Cortex of kidney (tissue), 1 donor: ENCODE measurements at places on chromosomes 3 and 15.

- no peak for DNase-seq
These were observed 120.9 kb downstream of the DTWD1 start for GRCh38 chr15:49741712-49742111.

GRCh38 chr3:161576311-161576710, 79.7 kb downstream of the OTOL1 start:
- no peak for DNase-seq

GRCh38 chr3:65595222-65596028, 443.3 kb downstream of the MAGI1 start:
- no peak for DNase-seq

DNA sequence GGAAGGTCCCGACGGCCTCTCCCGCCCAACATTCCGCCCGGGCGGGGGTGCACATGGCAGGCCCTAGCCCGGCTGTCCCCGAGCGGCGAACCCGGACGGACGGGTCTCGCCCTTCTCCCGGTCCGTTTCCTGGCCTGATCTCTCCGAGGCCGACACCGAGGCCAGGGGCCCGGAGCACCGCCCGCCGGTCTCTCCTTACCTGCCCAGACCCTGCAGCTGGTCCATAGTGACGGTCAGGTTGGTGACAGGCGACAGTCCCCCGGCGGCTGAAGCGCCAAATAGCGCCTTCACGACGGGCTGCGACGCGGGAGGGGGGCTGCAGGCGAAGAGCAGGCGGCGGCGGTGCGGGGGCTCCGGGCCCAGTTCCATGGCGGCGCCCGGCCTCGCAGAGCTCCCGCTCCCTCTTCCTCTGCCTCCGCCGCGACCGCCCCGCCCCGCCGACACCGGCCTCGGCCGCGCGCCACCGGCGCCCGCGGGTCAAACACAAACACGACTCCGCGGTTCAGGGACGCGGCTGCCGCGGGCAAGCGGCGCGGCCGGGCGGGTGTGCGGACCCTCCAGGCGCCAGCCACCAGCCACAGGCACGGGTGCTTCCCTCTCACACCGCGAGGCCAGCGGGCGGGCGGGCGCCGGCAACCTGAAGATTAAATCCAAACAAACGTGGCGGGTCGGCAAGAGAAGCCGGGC, 495 bp downstream of the CDC25A start:
- DNase-seq = no peak

GRCh38 chr3:177055605-177056571, 141.4 kb downstream of the TBL1XR1 start:
- no peak for DNase-seq

- DNase-seq = no peak
These were observed 21.9 kb upstream of the PLSCR2 start for GRCh38 chr3:146491303-146491702.

DNA sequence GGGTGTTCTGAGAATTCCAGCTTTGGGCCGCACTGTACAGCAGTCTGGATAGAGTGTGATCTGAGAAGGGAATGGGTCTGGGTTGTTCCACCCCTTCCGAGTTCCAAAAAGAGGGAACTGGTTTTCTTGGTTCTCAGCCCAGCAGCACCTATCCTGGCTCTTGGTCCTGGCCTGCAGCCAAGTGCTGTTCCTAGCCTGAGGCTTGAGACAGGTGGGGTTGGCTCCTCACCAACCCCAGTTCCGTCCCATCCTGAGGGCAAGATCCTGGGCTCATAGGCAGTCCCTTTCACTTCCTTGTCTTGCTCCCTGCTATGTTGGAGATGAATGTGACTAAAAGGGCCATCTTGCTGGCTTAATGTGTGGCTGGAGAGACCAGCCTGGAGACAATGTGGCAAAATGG, 15.2 kb downstream of the IVD start:
- no peak for DNase-seq

DNA sequence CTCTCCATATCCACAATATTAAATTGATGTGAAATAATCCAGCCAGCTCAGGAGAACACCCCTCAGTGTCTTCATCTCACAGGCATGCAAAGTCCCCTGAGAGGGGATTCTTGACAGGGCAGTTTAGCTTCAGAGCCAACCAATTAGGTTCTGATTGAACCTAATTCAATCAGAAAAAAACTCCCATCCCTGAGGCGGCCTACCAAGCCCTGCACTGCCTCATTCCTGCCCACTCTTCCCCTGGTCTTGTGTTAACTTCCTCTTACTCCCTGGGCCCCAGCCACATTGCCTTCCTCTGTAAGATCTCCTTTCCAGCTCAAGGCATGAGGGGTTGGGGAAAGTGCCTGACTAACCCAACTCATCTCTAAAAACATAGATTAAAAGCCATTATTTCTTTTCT, 46.1 kb downstream of the FRMD4B start:
- no peak for DNase-seq

DNA sequence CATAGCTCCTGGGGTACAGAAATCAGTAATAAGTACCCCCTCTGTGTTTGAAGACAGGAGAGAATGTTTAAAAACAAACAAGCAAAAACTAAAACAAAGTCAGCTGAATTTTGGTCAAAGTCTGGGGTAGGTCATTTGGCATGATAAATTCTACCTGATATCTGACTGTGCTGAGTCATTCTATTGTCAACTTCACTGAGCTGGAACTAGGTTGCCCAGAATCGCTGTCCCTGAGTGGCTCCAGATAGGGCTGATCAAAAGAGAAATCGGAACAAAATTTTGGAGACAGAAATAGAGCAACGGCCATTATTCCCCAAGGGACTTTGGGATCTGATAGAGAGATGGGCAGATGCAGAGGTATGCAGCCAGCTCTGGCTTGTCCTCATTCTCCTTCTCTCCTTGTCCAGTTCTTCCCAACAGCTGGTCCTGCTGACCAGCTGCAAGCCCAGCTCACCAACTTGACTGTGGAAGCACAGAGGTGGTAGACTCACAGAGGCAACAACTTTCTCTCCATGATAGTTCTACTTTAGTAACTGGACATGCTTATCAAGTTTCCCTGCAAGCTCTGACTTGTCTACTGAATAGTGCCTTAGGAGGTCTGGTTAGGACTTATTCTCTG, 57.3 kb upstream of the MYRIP start:
- no peak for DNase-seq

GRCh38 chr15:48422401-48422800, 91.2 kb downstream of the DUT start:
- DNase-seq = no peak

DNA sequence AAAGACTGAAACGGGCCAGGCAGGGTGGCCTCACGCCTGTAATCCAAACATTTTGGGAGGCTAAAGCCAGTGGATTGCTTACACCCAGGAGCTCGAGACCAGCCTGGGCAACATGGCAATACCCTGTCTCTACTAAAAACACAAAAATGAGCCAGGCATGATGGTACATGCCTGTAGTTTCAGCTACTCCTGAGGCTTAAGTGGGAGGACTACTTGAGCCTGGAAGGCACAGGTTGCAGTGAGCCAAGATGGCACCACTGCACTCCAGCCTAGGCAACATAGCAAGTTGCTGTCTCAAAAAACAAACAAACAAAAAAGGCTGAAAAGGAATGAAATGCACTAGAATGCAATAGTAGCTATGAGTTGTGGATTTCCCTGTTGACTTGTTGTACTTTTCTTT, 94.7 kb downstream of the STAG1 start:
- DNase-seq = no peak

- DNase-seq = no peak
These were observed 139.3 kb upstream of the KBTBD8 start for GRCh38 chr3:66858656-66859381.

- no peak for DNase-seq
These were observed 33.8 kb downstream of the CHDH start for GRCh38 chr3:53812434-53812833.

GRCh38 chr3:58111513-58112184, 99.1 kb downstream of the DNASE1L3 start:
- no peak for DNase-seq

DNA sequence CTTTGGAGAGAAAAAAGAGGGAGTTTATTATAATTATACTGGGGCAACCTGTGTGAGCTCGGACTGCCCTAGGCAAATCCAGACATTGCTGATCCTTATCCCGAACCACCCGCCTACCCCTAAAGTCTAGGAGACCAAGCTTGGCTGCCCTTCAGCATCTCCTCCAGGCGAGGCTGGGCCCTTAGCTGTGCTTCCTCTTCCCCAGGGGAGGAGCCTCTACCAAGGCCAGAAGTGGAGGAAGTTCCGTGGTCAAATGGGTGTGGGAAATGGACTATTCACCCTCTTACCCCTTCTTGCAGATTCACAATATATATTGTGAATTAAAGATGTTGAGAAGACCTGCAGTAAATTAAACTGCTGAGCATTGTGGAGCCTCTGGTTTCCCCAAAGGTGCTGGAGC, 158.3 kb upstream of the HES1 start:
- no peak for DNase-seq

DNA sequence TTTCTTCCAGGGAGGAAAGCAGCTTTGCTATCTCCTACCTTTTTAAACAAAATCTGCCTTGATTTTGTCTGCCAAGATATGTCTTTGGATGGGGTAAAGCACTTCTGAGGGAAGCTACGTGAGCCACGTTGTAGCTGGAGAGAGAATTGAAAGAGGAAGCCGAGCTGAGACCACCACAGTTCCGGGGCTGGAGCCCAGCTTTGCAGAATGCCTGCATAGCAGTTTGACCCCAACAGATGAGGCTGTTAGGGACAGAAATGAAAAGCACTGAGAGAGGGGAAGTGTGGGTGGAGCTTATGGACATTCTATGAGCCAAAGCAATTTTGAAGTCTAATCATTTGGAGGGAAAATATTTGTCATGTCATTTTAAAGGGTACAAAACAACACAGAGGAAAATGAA, 45.4 kb downstream of the LIPC start:
- no peak for DNase-seq

- no peak for DNase-seq
These were observed 320.2 kb upstream of the TBC1D5 start for GRCh38 chr3:18062657-18063025.

- DNase-seq = no peak
These were observed 452.1 kb upstream of the THBS1 start for GRCh38 chr15:39128746-39129145.

- no peak for DNase-seq
These were observed 17.0 kb downstream of the PIK3CB start for GRCh38 chr3:138817695-138818094.

DNA sequence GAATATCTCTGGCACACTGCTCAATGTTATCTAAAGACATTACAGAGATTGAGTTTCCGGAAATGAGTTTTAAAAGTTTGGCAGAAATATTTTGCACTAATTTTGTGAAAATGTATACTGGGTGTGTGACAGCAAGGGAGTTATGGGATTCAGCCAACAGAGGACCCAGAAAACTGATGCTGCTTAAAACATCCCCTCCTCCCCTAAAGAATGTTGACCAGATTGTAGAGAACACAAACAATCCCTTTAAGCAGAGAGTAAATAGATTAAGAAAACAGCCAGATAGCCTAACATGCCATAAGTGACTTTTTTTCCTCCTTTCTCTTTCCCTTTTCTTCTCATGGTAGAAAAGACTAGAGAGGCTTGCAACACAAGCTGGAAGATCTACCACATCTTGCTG, 928.0 kb upstream of the ALCAM start:
- DNase-seq = no peak

DNA sequence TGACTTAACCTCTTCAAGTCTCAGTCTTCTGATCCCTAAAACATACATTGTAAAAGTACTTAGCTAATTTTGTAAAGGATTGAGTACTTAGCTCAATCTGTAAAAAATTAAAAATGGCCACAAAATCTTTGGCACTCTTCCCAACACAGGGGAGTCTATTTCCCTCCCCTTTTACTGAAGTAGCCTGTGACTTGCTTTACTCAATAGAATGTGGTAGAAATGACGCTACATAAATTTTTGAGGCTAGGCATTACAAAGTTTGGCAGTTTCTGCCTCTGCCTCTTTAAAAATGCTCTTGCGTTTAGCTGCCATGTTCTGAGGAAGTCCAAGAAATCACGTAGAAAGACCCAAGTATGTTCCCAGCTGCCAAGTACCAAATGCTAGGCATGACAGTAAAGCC, 80.2 kb downstream of the CBLB start:
- DNase-seq = no peak

DNA sequence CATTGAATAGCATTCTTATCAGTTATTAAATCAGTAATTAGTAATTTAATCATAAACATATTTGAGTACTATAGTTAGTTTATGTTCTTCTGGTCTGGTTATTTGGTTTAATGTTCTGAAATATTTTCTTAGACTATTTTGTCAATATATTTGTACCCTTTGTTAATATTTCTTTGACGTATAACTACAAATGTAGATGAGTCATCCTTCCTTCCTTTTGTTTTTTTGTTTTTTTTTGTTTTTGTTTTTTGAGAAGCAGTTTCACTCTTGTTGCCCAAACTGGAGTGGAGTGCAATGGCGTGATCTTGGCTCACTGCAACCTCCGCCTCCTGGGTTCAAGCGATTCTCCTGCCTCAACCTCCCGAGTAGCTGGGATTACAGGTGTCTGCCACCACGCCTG, 17.4 kb upstream of the EIF3J start:
- DNase-seq = no peak
